Kidney (tissue), 22 donors: ENCODE measurements at places on chromosomes 3 and 15. TPM values are rescaled to one million over a fixed set of nuclear protein-coding genes. Genes with fewer than 3 reads are reported as not detected.

DNA sequence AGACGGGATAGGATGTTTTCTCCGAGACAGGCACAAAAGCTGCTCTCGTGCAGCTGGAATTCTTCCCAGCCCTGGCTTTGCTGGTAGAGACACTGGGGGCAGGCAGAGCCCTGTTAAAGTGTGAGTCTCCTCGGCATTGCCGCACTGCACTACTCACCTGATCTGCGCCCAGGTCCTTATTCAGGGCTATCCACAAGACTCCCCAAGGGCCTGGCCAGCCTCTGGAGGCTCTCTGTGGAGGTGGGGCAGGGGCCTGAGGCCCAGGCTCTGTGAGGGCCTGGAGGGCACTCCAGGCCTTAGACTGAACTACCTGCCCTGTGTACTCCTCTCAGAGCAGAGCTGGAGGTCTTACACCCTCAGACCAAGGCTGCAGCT, 48.4 kb downstream of the KY start:
- no peak for DNase-seq

GRCh38 chr3:3825035-3825434, 25.8 kb downstream of the LRRN1 start:
- no peak for DNase-seq

- no peak for DNase-seq
Measured at GRCh38 chr15:54567408-54568035, 589.3 kb downstream of the UNC13C start.

GRCh38 chr3:134314588-134315285, 59.5 kb downstream of the AMOTL2 start:
- DNase-seq, result no peak

DNA sequence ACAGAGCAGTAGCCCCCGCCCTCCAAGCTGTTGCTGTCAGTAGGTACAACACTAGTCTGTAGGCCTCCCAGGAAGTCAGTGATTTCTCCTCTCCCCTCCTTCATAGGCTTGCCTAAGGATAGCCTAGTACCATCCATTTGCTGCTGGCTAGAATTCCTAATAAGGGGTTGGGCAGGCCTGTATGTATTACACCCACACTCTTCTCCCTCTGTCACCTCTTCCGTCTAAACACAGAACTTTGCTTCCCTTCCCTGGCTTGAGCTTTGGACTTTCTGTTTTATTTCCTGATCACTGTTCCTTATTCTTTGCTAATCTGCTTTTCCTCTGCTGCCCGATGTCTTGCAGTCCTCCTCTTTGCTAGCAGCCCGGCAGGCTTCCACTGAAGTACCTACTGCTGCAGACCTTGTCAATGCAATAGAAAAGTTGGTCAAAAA, 93.4 kb upstream of the UMPS start:
- DNase-seq, result no peak

- no peak for DNase-seq
Measured at GRCh38 chr3:172717493-172718088, 6.7 kb upstream of the NCEH1 start.

- DNase-seq, result peak; percentile 6
Measured at GRCh38 chr15:51536965-51537574, 85.5 kb downstream of the DMXL2 start.

DNA sequence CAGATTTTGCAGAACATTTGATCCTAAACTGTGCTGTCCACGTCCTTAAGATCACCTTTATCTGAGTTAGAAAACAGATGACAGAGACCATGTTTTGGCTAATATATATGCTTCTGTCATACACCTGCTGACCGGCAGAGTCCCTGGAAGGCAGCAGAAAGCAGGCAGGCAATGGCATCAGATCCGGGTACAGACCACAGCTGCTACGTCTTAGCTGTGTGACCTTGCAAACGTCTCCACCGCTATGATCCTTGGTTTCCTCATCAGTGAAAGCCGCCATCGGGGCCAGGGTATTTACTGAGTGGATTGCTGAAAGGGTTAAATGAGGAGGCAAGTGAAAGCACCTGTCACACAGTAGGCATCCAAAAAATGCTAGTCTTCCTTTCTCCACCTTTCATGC, 72.1 kb downstream of the ABTB1 start:
- DNase-seq, result no peak

DNA sequence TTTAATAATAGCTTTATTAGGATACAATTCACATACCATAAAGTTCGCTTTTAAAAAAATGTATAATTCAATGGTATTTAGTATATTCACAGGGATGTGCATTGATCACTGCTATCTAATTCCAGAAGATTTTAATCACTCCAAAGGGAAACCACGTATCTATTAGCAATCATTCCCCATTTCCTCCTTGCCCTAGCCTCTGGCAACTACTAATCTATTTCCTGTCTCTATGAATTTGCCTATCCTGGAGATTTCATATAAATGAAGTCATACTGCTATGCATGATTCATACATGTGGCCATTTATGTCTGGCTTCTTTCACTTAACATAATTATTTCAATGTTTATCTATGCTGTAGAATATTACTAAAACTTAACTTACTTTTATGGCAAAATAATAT, 32.0 kb upstream of the CASR start:
- no peak for DNase-seq

DNA sequence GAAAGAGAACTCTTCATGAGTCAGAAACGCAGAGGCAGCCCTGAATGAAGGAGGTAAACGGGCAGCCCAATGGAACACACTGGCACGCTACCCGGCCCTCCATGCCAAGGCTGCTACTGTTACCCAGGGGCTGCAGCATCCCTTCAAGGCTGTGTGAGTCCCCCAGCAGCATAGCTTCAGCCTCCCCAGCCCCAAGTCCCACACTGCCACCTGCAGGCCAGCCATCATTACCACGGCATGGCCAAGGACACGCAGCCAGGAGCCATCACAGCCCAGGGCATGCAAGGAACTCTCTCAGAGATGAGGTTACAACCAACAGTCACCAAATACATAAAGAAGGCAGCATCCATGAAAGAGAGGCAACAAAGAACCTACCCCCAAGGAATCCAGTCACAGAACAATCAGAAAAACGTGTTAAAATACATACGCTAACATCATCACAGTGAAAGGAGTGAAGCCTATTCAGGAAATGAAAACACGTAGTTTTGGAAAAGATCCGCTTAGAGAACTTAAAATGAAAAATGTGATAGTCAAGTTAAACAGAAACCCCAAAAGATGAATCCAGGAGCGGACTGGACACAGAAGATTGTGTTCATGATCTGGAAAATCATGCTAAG, 22.4 kb downstream of the PLA2G4F start:
- no peak for DNase-seq

- peak; percentile 79 for DNase-seq
Measured at GRCh38 chr3:129605203-129605921, 1.1 kb downstream of the PLXND1 start.

DNA sequence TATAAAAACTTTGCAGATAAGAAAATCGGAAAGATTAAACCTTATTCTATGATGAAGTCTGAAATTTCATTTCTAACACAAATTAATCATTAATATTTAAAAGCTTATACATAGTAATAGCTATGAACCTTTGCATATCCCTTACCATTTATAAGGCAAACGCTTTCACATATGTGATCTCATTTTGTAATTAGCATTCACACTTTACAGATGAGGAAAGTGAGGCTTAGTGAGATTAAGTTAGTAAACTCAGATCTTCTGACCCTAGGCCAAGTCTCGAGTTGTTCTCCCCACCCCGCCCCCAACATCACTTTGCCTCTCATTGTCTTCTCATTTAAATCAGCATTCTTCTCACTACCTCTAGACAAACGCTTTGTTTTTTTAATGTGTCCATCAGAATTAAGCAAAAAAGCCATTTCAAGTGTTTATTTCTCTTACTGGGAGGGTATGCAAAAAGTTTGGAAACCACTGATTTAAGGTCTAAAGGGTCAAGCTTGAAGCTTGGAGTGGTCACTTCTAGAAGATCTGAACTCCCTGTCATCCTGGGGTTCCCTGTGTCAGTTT, 172.9 kb upstream of the BCL6 start:
- no peak for DNase-seq

IQCB1 gene
- 12.9 TPM for polyA plus RNA-seq

ACTRT3 gene
- 4.5 TPM for polyA plus RNA-seq

RTP1 gene
- polyA plus RNA-seq, result not detected

CACNA1D gene
- 3.7 TPM for polyA plus RNA-seq

FURIN gene
- polyA plus RNA-seq, result 36.4 TPM

TTLL13 gene
- polyA plus RNA-seq, result 0.88 TPM

C3orf20 gene
- polyA plus RNA-seq, result not detected

CHRNA3 gene
- not detected for polyA plus RNA-seq

GP9 gene
- polyA plus RNA-seq, result 0.49 TPM

COL7A1 gene
- 14.4 TPM for polyA plus RNA-seq

SMAD6 gene
- 15.4 TPM for polyA plus RNA-seq
